Stimulated activated CD4-positive, alpha-beta T cell treated with anti-CD3 and anti-CD28 coated beads, TNF-alpha, amount 100 ng/mL, for 4 hours (primary cell): ENCODE measurements at places on chromosomes 3 and 15.

- no peak for DNase-seq
Measured at GRCh38 chr15:35182841-35183479, 97.9 kb upstream of the NANOGP8 start.

GRCh38 chr3:150222691-150223489 is 185.2 kb upstream of the TSC22D2 start:
- no peak for DNase-seq

- DNase-seq: no peak
Measured at GRCh38 chr3:195555110-195555509, 12.0 kb upstream of the PPP1R2 start.

DNA sequence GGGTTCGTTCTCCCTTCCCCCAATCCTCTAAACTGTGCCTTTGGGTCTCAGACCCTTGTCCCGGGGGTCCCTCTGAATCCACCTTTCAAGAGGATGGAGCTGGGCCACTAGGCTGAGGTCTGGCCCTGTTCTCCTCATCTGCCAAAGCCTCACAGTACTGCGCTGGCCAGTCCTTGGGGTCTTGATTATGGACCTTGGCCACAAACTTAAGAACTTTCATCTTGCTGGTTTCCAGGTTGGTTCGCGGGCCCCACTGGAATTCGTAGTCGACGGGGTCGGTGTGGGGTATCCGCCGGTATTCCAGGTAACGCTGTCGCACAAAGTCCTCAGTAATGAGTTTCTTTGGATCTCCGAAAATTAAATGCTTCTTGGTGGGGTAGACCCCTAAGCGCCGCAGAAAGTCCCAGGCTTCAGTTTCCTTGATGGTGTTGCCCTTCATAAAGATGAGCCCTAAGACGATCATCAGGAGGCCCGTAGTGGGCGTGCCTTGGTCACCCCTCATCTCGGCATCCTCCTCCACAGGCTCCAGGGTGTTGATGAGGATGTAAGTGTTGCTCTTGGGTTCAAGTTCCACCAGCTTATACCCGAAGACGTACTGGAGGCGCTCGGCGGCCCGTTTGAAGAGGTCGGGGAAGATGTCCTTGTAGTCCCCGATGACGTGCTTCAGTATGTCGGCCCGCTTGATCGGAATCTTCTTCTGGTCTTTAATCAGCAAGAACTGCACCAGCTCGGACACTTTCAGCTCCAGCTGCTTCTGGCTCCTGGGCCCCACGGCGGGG is 727 bp downstream of the NSMCE3 start:
- no peak for DNase-seq
